ENCODE measurements at places on chromosomes 7 and 10.

DNA sequence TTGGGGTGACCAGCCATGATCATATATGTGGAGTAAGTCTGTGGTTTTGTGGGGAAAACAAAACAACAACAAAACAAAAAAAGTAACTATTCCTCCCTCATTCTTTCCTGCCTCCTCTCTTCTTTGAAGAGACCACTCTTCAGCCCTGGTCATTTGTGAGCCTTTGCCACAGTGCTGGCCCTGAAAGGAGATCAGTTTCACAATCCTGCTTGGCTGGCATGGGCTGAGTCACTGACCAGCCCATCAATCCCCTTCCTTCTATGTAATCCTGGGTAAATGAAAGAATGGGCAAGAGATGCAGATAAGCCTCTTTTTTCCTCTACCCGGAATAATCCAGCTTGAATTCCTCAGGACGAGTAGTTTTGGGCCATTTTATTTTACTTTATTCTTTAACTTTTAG lies 13.6 kb downstream of the CSTF2T start:
- DNase-seq: no peak

DNA sequence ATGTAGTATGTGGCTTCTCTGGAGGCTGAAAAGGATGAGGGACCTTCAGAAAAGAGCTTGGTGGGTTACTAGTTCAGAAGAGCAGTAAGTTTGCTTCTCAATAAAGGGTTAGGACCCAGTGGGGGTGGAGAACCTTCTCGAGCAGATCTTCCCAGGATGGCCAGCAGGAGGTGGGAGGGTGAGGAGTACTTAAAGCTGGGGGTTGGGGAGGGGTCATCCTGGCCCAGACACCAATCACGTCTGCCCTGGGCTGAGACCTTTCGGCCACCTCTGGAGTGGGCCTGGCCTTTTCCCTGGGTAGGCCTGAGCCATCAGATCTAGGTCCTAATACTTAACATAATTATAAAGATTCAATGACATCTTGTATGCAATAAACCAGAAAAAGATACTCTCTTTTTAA lies 149.0 kb upstream of the TCF7L2 start:
- DNase-seq: no peak

- DNase-seq: no peak
These were observed 109.1 kb upstream of the PPIF start for GRCh38 chr10:79238158-79238520.

GRCh38 chr10:51145375-51145774 lies 71.1 kb downstream of the PRKG1 start:
- no peak for DNase-seq

- DNase-seq: no peak
These were observed 36.6 kb downstream of the ATRNL1 start for GRCh38 chr10:115129752-115130151.

DNA sequence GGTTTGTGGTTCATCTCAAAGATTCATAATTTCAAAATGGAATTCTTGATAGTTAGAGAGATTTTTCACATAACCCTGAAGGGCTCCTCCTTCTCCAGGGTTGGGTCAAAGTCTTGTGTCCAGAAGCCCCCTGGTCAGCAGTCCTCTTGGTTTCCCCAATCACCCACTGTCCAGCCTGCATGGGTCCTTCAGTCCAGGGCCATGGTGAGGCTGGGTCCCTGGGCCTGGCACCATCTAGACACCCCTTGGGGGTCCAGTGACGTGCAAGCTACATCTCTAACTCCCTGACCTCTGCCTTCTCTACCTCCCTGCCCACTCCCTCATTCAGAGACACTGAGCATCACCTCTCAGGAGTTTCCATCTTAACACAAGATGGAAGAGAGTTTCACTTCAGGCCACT lies 26.1 kb downstream of the ANXA8 start:
- DNase-seq: no peak

DNA sequence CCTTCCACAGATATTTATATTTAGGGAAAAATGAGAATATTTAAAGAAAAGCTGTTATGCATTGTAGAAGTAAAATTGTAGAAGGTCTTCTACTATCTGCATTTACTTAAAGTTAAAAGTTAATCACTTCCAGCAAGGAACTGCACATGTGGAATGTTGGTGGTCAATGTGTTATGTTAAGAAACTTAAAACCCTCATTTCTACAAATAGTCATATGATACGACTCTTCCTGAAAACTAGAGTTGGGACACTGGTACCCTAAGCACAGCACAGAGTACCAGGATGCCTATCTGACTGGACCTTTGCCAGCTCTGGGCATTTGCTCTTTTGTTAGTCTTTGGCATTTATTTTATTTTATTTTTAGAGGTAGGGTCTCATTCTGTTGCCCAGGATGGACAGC lies 524.2 kb upstream of the GALNT17 start:
- DNase-seq: no peak

DNA sequence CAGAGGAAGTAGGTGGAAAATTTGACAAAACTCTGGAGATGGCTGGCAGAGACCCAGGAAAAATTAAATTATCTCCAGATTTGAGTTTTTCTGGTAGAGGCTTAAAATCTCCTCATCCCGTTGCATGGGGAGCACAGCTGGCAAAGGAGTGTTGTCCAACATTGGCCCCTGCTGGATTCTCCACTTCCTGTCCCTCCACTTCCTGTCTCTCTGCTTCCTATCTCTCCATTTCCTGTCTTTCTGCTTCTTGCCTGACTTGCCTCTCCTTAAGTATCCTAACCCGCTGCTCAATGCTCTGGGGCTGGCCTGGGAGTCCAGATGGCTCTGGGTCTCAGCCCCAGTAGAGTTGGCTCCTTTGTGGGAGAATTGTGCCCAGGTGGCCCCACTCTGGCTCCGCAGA lies 65.8 kb upstream of the EMX2 start:
- DNase-seq: no peak

- no peak for DNase-seq
These were observed 236.4 kb upstream of the TMEM72 start for GRCh38 chr10:44674536-44675386.

- no peak for DNase-seq
These were observed 24.8 kb upstream of the MNX1 start for GRCh38 chr7:157035302-157035701.

- no peak for DNase-seq
These were observed 10.0 kb upstream of the SGPL1 start for GRCh38 chr10:70805619-70806215.

DNA sequence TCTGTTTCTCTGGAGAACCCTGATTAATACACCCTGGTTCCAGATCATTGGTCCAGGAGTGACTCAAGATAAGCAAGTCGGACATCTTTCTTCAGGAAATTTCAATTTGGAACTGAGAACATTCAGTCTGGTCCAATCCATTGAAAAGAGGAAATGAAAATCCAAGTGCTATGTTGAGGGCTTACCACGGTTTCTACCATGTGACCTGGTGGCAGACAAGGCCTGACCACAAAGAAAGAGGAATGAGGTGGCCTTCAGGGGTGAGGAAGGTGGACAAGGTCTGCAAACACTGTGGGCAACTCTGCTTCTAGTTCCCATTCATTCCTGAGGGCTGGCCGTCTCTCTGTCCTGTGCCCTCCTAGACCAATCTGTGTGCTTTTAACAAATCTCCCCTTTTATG lies 149.2 kb upstream of the GHITM start:
- no peak for DNase-seq

DNA sequence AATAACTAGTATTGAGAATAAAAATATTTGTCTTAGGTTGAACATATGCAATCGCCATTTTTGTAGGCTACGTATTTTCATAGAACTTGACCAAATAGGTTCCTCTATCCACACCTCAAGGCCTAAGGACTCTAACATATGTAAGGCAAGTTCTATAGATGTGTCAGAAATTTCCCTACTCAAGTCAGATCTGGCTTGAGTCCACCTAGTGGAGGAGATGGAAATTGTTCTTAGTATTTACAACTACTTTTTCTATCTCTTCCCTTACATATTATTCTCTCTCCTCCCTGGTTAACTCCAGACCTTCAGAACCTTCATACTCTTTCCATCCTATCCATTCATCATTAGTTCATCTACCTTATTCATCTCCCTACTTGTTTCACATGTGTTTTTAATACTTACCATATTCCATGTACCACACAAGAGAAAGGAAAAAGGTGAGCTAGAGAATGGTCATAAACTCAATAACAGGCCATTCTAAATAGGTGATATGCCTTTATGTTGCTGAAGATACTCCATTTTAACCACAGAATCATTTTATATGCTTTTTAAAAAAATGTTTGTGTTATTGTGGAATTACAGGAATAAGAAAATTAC lies 174.5 kb upstream of the HDAC9 start:
- DNase-seq: no peak

DNA sequence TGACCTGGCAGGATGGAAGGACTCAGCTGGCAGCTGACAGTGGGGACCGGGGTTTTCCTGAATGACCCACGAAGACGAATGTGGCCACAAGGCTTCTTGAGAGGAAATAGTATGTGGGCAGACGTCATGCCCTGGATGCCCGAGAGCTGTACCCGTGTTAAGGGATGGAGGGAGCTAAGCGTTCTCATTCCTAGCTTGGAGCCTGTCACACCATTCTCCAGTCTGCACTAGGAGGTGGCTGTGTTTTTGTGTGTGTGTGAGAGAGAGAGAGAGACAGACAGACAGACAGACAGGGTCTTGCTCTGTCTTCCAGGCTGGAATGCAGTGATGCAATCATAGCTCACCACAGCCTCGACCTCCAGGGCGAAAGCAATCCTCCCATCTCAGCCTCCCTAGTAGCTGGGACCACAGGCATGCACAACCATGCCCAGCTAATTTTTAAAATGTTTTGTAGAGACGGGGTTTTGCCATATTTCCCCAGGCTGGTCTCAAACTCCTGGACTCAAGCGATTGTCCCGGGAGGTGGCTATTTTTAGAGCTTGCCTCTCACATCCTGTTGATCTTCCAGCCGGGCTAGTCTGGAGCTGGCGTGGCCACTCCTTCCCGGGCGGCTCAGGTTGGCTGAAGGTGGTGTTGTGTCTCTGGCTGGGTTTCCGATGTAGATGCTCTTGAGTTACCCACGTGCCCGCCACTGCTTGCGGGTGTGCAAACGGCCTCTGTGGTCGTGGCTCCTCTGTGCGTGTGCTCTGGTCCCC lies 2.1 kb downstream of the AMZ1 start:
- DNase-seq: no peak

DNA sequence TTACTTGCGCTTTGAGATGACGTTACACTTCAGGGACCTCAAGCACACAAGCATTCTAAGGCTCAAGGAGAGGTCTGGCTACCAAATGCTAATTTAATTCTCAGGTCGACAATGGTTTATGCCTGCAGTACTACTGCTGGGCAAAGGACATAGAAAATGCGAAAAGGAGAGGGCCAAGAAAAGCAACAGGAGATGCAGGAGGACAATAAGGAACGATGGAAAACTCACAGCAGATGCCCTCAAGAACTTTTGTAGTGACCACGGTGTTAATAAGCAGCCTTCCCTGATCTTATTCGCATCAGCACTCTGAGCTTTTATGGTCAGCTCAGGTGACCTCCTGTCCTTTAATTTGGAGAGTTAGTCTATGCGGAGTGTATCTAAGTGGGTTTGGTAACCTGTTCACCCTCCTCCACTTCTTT lies 146.3 kb downstream of the GPR85 start:
- DNase-seq: no peak

DNA sequence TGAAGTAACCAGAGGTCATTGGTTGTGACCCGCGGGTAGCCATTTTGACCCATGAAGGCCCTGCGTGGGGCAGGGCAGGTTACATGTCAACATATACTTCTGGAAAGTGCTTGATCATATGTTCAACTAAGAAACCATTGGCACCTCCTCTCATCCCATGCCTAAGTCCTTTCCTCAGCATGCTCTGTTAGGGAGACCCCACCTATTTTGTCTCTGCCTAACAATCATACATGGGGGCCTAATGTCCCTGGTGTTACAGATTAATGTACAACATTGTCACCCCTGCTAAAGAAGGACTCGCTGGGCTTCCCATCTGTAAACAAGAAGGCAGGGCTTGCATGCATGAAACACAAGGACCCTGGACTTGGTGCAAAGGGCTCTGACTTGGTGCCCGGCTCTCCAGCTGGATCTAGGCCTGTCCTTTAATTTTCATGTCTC lies 133.7 kb upstream of the TNS3 start:
- DNase-seq: no peak

DNA sequence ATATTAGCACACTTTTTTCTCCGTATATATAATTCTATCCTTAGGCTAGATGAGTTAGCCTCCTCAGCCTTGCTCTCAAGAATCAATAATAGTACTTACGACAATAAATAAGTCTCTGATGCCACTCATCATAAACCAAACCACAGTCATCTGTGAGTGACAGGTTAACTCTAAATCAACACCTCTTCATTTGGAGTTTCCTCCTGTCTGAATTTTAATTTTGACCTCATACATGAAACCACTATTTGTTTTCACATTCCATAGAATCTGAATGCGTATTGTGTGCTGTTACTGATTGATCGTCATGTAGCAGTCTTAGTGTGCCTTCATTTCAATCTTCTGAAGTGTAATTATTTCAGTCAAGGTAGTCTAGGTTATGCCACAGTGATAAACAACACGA lies 85.8 kb downstream of the HGF start:
- no peak for DNase-seq

- no peak for DNase-seq
These were observed 60.4 kb upstream of the FAM20C start for GRCh38 chr7:131781-132482.
